HT-29 (cell line): ENCODE measurements at places on chromosomes 12 and 14.
A peak's percentile ranks its signal among the peaks of the same experiment; 100 is the strongest.

GRCh38 chr12:43159506-43159905 lies 392.5 kb downstream of the ADAMTS20 start:
- no peak for DNase-seq

DNA sequence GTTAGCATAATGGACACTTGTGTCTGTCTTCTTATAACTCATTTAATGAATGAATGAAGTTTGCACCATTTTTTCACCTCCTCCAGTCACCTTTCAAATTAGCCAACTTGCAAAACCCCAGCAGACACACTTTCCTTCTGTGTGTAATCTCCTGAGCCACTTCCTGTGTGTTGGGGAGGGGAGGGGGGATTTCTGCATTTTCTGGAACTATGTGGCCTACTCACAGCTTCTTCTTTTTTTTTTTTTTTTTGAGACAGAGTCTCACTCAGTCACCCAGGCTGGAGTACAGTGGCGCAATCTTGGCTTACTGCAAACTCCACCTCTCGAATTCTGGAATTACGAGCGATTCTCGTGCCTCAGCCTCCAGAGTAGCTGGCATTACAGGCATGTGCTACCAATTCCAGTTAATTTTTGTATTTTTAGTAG lies 4.1 kb upstream of the SERPINA1 start:
- DNase-seq, result no peak

DNA sequence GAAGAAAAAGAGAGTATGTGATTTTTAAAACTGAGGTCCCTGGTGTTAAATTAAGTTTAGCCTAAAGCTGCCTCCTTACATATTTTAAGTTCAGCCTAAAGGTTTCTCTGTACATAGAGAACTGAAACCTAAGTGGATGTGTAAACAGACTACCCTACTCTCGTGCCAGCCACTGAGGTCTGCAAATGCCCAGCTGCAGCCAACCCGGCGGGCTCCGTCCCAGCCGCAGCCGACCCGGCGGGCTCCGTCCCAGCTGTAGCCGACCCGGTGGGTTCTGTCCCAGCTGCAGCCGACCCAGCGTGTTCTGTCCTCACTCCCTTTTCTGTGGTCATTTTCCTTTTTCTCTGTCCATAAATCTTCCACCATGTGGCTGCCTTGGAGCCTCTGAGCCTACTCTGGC lies 97.2 kb upstream of the SFSWAP start:
- no peak for DNase-seq

DNA sequence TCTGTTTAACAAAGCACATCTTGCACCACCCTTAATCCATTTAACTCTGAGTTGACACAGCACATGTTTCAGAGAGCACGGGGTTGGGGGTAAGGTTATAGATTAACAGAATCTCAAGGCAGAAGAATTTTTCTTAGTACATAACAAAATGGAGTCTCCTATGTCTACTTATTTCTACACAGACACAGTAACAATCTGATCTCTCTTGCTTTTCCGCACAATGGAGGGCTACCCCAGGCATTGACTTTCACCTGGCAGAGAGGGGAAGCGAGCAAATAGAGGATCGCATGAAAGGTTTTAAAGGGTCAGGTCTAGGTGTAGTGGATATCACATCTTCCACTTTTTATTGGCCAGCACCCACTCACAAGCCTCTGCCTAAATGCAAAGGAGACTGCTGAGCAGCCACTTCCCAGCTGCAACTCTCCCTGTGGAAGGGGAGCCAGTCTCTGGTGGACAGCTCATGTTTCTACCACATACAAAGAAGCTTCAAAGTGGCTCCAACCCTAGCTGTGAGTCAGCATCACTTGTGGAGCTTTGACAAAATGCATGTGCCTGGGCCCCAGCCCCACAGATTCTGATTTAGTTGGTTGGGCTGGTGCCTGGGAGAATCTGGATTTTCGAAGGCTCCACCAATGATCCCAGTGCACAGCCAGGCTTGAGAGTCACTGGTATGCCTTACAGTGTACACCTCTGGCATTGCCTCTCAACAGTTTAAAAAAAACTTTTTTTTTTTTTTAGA lies 7.2 kb upstream of the FNTB start:
- peak; percentile 12 for DNase-seq

DNA sequence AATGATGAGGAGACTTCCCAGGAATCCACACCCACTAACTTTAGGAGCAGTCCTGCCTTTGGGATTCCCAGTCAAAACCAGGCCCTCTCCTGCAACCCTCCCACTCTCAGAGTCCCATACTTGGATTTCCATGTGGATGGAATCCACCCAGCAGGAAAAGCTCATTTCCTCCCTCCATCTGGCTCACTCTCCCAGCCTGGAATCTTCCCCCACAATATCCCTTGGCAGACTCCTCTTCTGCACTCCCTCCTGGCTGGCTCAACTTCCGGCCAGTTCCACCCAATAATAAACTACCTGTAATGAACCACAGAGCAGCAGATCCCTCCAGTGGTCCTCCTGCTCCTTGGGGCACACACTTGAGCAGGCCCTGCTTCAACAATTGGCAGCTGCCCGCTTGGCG lies 102.8 kb upstream of the EGLN3 start:
- DNase-seq, result peak; percentile 34
